CD8-positive, alpha-beta memory T cell (primary cell): ENCODE measurements at places on chromosomes 6 and 20.

DNA sequence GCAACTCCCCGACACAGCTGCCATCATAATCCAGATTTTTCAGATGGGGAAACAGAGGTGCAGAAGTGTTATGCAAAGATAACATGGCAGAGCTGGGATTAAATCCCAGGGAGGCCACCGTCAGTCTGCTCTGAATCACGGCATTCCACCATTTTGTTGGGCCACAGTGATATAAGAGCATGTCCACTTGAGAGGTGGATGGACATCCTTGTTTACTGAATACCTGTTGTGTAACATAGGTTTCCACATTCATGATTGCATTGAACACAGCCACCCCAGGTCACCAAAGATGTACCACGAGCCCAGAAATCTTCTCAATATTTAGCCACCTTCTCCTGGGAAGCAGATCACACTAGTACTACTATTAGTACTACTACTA lies 191.5 kb downstream of the LRFN2 start:
- DNase-seq, result no peak

DNA sequence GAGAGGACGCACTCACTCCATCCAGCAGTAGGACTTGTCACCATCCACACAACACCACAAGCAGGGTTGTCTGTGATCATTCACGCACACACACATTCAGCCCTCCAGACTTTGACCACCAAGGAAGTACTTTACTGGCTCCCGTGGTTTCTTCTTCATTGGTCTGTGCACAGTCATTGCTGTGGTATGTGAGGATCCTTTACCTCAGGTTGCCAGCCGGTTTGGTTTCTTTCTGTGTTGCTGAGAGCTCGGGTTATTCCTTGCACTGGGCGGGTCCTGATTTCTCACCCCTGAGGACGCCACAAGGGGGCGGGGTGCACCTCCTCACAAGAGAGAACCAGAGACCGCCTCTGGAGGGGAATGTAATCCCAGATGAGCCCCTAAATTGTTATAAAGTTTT lies 11.2 kb downstream of the SLC35A1 start:
- no peak for DNase-seq

DNA sequence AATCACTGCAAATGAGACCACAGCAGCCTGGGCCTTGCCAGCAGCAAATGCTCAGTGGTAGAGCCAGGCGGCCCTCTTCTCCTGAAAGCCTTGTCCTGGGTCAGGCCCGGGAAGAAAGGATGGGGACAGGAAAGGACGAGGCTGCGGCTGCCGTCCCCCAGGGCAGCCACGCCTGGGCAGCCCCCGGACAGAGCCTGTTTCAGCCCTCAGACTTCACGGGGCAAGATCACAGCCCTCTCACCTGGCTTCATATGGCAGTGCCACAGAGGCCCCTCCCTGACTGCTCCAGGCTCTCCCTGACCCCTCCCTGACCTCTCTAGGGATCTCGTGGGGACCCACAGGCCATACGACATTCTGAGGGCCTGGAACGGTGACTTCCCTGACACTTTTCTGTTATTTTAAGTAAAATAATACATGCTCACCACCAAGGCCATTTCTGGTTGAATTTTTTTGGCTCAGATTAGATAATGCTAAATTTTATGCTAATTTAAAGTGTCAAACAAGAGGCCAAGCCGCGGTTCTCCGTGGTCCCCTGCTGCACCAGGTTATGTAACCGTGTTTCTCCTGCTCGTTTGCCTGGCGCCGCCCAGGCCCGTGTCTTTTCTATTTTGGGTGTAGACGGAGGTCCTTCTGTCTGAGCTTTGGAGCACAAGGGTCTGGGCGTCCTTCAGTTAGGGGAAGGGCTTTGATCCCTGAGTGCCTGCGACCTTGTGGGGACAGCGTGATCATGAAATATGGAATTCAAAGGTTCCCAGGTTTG lies 59.9 kb upstream of the BHLHE23 start:
- no peak for DNase-seq

- DNase-seq, result no peak
These were observed 404.8 kb downstream of the CD109 start for GRCh38 chr6:74100719-74101287.

DNA sequence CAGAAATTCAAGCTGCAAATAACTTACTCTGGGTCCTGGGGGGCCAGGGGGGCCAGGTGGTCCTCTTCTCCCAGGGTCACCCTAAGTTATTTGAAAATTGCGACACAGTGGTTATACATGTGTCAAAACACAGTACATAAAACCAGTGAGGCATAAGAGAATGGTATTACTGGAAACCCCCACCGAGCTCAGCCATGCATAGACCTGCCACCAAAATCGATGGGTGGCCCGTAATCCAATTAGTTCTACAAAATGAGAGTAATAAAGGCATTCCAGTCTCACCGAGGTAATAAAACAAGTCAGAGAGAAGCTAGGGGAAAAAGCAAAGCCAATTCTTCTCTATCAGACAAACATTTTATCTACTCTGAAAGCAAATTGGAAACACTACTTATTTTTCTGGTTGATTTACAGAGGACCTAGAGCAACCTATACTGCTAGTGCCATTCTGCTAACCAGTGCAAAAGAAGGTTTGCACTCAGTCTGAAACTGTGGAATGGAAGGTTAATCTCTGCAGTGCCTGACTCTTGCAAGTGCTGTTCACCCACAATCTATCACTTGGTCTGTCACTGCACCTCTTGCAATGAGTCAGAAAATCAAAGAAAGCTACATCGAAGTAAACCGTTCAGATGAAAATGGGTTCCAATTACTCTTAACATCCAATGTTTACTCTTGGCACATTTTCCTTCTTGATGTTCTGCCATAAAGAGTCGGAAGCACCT lies 32.4 kb downstream of the COL9A1 start:
- no peak for DNase-seq

DNA sequence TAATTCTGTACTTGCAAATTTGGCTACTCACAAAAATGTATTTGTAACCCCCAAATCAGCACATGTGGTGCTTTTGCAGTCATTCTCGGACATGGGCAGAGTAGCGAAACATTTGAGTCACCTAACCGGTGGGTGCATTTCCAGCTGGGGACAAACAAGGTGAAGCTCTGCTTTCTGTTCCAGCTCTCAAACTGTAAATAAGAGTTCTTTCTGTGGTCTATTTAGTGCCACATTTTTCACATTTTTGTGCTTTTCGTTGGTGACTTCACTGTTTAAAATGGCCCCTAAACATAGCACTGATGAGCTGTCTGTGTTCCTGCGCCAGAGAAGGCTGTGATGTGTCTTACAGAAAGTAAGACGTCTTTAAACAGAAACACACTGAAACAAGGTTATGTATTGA lies 244.5 kb downstream of the CDC5L start:
- no peak for DNase-seq

DNA sequence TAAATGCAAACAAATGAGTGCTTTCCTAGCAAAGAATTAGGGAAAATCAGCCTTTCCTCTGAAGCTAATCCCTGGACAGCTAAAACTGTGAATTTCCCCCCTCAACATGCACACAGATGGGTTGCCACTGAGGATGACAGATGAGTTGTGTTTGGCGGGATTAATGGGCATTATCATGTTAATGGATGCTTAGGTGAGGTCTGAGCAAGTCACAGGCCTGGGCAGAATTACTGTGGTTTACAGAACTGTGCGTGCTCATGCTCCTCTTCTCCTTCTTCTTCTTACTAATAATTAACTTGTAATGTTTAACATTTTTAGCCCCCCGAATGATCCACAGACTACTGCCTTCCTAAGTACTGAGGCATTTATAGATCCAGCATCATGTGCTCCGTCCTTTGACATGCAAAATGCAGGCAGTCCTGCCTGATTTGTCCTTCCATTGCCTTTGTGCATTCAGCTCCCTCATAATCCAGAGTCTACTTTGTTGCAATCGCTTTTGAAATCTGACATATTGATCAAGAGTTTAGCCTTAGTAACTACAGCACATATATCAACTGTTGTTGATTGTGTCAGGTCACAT lies 753.4 kb upstream of the MMS22L start:
- no peak for DNase-seq

- peak; percentile 75 for DNase-seq
These were observed 2.4 kb downstream of the SYNE1 start for GRCh38 chr6:152634773-152635172.

GRCh38 chr6:105692613-105693215 lies 289.8 kb upstream of the PREP start:
- no peak for DNase-seq

GRCh38 chr20:1825507-1825906 lies 69.7 kb upstream of the SIRPA start:
- DNase-seq, result no peak

DNA sequence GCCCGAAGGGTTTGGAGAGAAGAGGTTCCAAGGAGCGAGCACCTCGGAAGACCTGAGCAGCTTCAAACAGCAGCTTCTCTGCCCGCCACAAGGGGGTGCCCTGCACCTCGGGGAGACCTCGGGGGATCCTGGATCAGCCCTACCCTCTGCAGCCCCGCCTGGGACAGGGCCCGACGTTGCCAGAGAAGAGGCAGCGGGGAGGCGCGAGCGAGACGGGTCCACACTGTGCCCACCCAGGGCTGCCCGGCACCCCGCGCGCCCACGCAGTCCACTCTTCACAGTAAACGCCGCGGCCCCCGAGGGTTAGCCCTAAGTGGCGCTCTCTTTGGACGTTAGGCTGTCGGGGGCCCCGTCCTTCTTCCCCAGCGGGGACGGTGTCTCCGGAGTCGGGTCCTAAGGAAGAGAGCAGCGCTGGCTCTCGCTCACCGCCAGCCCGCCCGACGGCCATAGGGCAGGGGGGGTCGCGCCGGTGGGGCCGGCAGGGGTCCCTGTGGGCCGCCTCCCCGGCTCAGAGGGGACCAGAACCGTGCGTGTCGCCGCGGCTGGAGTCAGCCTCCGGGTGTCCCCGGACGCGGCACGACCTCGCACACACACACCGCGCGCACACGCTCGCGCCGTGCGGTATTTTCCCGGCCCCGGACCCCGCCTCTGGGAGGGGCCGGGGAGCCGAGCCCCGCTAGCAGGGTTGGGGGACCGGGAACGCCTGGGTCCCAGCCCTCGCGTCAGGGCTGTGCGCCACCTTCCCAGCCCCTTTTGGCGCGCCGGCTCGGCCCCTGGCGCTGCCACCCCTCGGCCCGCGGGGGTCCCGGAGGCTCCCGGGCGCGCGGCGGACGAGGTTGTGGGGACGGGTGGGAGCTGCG lies 929 bp downstream of the CDH22 start:
- DNase-seq, result peak; percentile 65

- no peak for DNase-seq
These were observed 48.6 kb upstream of the SLC22A16 start for GRCh38 chr6:110525001-110525400.

GRCh38 chr6:80969439-80969838 lies 783.0 kb downstream of the TENT5A start:
- no peak for DNase-seq

DNA sequence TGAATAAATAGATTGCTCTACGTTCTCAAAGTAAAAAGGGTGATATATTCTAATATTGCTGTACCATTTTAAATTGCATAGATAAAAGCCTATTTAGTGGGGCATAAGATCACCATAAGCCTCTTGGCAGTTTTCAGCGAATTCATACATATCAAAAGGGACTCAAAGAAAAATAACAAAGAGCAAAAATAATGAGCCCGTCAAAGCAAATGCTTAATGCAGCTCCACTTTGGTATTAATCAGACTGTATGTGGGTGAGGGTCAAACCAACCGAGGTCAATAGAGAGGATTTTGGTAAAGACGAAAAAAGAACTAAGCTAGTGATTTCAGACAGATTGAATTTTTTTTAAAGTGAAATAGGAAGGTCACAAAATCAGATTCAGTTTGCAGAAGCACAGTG lies 598.8 kb downstream of the GRIK2 start:
- DNase-seq, result no peak

GRCh38 chr20:51628533-51629398 lies 86.2 kb upstream of the NFATC2 start:
- DNase-seq, result no peak

DNA sequence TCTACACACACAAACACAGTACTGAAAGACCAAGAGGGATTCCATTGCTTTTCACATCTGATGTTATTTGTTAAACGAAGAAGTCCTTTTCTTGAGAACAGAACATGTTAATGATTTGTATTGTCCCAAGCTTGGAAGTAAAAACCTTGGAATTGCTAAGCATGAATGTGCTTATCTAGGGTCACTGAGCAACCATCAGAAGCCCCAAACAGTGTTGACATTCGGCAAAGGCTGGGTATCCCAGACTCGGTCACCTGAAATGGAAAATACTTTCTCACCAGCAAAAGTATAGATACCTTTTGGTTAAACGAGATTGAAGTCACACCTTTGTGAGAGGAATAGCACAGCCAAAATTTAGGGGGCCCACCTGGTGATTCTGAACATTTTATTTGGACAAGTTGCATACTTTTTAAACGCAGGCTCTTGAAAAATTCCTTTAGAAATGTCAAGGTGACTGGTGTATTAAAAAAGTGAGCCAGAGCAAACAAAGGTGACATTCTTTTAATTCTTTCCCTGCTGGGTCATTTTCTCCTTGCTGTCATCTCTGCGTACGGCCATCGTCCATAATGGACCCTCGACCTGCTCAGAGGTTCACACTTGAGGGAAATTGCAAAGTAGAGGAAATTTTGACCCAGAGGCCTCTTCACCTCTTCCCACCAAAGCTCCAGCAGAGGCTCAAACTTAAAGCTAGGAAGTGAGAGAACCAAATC lies 95.8 kb upstream of the FOXA2 start:
- DNase-seq, result no peak

- DNase-seq, result peak; percentile 79
These were observed at the start of gene TMEM181 for GRCh38 chr6:158559895-158560835. TMEM181 (plus strand) TSS chr6:158560091; CDS start chr6:158560225, 134 bp downstream.

GRCh38 chr6:28898710-28898965 lies 25.1 kb downstream of the TRIM27 start:
- no peak for DNase-seq

DNA sequence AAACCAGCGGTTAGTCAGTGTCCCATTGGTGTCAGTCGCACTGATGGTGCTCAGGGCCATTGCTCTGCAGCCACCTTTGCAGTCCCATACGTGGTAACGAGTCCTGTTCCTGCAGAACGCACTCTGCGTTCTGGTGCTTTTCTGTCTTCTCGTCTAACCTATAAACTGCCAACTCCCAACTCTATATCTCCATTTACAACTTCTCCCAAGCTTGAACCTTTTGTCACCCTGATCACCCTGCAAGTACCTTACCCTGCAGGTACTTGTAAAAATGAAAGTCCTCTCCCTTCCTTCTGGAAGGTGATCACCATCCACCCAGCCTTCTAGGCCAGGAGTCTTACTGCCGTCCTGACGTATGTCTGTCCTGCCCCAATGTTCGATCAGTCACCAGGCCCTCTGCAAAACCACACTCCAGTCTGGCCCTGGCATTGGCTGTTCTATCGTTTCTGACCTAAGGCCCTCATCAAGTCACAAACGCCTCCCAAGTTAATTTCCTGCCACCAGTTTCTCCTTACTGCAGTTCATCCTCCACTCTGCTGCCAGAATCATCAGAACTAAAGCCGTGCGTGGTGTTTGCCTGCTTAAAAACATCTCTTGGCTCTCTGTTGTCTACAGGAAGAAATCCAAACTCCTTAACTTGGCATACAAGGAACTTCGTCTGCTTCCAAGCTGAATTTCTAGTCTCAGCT lies 7.9 kb downstream of the RREB1 start:
- DNase-seq, result no peak
